ENCODE measurements at places on chromosomes 1 and 21. TPM values are rescaled to one million over a fixed set of nuclear protein-coding genes. Genes with fewer than 3 reads are reported as not detected.

DNA sequence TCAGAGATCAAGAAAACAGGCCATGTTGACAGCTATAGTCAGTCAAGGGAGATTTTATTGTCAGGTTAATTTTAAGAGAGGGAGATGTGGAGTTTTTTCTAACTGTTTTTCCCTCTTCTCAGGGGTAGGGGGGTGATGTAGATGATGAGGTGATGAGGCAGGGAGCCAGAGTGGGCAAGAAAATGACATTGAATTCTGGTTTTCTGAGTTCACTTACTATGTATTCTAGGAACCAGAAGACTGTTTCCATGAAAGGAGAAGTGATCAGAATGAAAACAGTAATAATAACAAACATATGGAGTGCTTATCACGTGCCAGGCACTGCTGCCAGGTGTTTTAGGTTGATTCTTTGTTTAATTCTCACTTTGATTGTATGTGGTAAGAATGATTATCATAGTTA lies 40.2 kb downstream of the CASQ2 start:
- H3K27me3 ChIP-seq = no peaks in the 10 kb centered on the region
- no peaks in the 10 kb centered on the region for H3K36me3 ChIP-seq
- H3K4me1 ChIP-seq = no peaks in the 10 kb centered on the region

DNA sequence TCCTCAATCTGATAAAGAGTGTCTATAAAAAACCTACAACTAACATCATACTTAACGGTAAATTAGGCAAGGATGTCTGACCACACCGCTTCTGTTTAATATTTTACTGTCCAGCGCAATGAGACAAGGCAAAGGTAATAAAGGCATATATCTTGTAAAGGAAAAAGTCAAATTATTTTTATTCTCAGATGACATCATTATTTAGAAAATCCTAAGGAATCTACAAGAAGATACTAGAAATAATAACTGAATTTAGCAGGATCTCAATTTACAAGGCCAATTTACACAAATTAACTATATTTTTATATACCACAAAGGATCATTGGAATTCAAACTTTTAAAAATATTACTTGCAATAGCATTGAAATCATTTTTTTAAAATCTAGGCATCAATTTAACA lies 29.4 kb downstream of the GJA4 start:
- no peaks in the 10 kb centered on the region for H3K27me3 ChIP-seq
- no peak for DNase-seq
- no peaks in the 10 kb centered on the region for H3K36me3 ChIP-seq
- H3K4me1 ChIP-seq = no peaks in the 10 kb centered on the region
- no peak overlapping the region for H3K4me3 ChIP-seq
- H3K27ac ChIP-seq = no peak overlapping the region

The GJA4 gene
- total RNA-seq = not detected

The EDARADD gene
- 0.91 TPM for total RNA-seq
